ENCODE measurements at places on chromosomes 12 and 14. TPM values are rescaled to one million over a fixed set of nuclear protein-coding genes. Genes with fewer than 3 reads are reported as not detected.

- DNase-seq, result no peak
These were observed 303.3 kb downstream of the DPF3 start for GRCh38 chr14:72590577-72590976.

DNA sequence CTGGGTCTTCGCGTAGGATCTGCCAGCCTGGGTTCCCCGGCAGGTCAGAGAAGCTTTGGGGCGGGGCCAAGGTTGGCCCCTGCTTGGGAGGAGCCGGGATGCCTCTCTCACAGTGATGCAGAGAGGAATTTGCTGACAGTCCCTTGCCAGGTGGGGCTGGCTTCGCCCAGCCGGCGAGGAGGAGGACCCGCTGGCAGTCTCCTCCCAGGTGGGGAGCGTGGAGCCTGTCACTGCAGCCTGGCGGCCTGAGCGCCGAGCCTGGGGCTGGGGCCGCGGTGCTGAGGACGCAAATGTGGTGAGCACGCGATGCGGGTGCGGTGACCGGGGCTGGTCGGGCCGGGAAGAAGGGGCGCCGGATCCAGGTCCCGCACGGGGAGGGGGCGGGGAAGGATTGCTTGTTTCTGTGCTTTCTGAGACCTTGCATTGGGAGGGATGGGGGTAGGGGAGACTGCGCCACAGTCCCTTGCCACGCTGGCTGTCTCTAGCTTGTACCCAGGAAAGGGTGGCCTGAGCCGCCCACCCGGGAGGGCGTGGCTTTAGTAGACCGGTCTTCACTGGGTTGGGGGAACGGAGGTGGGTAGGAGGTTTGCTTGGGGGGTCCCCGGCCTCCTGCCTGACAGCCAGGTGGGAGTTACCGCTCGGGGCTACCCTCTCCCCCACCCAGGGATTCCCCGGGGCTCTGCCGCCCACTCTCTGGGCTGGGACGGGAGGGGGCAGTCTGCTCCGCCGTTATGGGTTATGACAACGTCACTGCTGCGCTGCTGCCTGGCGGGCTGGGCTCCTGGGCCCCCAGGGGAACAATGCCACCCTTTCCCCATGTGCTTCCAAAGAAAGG lies at the start of gene TMEM63C:
Gene TMEM63C (plus strand): TSS at position 196 of the 835 bp plus-strand sequence. CDS start 37,016 bp downstream, outside the sequence.
- no peak for DNase-seq

DNA sequence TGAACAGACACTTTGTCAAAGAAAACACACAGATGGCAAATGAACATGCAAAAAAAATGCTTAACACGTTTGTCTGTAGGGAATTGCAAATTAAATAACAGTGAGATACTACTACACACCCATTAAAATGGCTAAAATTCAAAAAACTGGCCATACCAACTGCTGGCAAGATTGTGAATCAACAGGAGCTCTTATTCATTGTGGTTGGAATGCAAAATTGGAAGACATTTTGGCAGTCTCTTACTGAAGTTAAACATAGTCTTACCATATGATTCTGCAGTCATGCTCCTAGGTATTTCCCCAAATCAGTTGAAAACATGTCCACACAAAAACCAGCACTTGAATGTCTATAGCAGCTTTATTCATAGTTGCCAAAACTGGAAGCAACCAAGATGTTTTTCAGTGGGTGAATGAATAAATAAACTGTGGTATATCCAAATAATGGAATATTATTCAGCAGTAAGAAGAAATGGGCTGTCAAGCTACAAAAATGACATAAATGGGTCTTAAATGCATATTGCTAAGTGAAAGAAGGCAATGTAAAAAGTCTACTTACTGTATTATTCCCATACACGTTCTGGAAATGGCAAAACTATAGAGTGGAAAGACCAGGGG lies 91.4 kb downstream of the PLEKHA5 start:
- no peak for DNase-seq

GRCh38 chr14:106308839-106309389 lies 782.5 kb downstream of the TMEM121 start:
- DNase-seq, result no peak

DNA sequence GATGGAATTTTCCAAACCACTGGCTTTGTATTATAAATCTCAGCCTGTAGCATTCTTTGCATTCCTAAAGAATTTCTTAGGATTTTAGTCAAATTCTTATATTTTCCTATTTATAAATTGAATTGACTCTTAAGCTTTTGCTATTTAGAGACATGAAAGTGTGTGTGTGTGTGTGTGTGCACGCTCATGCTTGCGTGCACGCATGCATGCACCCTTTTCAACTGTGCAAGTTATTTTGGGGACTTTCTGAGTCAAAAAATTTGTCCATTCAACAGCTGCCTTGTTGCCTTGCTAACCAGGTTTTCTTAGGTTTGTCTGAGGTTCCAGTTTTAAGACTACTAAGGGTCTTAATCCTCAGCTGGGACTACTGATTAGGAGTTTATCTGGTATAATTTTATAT lies 42.6 kb downstream of the GPATCH2L start:
- DNase-seq, result no peak

- no peak for DNase-seq
These were observed 27.6 kb upstream of the NUDT14 start for GRCh38 chr14:105208738-105209075.

DNA sequence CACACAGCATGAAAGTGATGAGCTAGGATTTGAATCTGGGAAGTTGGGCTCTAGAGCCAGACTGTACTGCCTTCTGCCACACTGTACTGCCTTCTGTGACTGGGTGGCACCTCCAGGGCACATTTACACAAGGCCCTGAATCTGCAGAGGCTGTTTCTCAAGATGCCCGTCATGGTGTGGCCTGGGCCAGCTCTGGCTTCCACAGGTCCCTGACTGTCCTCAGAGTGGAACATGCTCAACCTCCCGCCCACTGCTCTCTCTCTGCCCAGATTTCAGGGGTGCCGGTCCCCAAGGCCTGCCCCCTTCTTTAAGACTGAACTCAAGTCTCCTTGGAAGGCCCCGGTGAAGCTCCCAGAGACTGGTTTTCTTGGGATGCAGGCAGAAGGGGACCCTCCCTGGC lies 50.2 kb downstream of the C14orf132 start:
- no peak for DNase-seq

DNA sequence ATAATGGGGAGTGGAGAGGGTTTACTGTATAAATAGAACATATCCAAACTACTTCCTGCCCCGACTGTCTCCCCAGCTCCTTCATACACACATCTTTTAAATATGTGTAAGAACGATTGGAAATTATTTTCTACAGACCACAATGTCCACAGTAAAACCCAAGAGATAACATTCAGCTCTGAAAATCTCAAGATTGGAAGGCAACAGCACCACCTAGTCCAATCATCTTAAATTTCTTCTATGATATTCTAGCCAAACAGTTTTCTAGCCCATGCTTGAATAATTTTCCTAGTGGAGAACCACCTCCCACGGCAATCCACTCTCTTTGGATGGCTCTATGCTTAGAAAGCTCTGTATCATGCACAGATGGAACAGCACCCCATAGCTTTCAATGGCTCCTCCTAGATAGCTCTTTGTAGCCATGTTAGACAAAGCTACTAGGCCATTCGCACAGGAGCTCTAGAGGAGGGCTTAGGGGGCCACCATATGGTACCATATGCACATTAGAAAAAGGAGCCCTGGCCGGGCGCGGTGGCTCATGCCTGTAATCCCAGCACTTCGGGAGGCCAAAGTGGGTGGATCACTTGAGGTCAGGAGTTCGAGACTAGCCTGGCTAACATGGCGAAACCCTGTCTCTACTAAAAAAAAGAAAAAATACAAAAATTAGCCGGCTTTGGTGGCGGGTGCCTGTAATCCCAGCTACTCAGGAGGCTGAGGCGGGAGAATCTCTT lies 18.1 kb downstream of the VDR start:
- no peak for DNase-seq

GRCh38 chr12:12072064-12072760 lies 1.5 kb downstream of the BCL2L14 start:
- DNase-seq, result no peak

- DNase-seq, result peak; percentile 79
These were observed 128.5 kb upstream of the RGS6 start for GRCh38 chr14:71803539-71804260.

DNA sequence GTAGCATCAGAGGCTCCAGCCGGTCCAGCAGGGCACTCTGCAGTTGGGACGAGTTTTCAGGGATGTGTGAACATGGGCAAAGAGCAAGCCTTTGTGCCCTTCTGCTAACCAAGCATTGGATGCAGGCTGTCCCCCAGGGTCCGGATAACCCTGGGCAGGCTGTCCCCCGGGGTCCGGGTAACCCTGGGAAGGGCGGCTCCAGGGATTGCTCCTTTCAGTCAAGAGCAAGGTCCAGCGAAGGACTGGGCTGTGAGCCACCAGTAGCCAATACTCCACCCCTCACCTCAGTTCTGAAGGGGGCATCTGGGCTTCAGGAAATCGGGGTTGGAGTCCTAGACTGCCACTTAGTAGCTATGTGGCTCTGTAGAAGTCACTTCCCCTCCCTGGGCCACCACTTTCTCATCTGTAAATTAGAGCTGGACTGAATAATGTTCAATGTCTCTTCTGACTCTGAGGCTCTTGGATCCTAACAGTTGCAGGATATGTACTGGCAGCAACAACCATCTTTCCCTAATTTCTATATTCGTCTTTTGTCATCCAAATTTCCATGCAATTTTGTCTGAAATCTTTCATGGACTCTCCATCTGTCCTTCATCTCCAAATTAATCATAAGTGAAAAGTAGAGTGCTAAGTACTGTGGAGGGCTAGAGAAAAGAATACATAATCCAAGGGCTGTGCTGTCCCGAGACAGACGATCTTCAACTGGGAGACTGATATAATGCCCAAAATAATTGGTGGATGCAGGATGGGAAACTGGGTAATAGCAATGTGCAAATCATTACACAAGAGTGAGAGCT lies 137.4 kb upstream of the NTF3 start:
- no peak for DNase-seq

DNA sequence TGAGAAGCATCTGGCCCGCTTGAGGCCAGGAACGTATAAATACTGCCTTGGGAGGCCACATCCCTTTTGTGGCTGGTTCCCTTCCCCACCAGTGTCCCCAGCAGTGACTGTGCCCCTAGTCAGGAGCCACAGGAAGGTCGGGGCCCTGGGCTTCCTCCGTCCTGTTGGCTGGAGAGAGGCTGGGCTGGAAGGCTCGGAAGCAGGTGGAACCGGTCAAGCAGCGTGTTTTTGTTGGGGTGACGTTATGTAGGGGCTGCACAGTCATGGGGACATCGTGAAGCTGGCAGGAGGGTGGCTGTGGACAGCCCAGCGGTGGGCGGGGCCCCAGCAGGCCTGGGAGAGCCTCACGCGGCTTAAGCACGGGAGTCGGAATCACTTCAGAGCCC lies 10.1 kb downstream of the XRCC3 start:
- DNase-seq, result peak; percentile 86

DNA sequence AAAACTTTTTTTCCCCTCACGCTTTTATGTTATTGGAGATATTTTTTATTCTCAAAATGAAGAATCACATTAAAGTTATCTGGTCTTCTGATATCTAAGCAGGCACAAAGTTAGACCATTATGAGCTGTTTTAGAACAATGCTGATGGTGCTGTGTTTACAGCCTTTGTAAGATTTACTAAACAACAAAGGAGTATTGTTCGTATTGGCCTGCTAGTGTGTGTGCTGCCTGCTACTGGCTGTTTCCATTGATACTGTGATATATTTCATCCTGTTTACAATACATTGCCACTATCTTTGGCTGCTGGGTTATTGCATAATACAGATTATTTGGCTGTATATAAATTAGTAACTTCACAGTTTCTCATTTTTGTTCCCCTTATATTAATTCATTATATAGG lies 220.8 kb downstream of the ITPR2 start:
- no peak for DNase-seq

GRCh38 chr12:115273456-115273855 lies 589.5 kb upstream of the TBX3 start:
- DNase-seq, result no peak

GRCh38 chr12:3464561-3464960 lies 26.4 kb upstream of the PRMT8 start:
- no peak for DNase-seq

DNA sequence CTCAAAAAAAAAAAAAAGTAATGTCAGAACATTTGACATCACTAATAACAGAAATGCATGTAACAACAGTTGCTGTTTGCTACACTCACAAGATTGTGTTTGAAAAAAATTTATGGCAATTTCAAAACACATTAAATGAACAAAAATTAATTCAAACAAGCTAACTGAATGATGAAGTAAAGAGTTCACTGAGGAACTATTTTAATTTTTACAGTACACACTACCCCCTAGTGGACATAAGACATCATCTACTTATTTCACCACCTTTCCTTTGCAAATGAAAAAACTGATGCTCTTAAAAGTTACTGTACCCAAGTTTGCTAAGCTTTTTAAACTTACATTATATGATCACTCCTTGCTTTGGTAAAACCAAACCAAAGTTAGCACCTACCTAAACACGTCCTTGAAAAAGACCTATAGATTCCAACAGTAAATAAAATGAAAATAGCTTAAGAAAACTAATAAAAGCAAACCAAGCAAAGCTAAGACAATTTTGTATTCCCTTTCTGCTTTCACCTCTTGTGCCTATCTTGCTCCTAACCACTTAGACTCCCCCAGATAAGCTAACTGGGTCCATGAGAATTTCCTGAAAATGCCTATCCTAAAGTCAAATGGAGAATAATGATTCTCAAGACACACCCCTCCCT lies 22.2 kb downstream of the UBE2N start:
- peak; percentile 76 for DNase-seq

DNA sequence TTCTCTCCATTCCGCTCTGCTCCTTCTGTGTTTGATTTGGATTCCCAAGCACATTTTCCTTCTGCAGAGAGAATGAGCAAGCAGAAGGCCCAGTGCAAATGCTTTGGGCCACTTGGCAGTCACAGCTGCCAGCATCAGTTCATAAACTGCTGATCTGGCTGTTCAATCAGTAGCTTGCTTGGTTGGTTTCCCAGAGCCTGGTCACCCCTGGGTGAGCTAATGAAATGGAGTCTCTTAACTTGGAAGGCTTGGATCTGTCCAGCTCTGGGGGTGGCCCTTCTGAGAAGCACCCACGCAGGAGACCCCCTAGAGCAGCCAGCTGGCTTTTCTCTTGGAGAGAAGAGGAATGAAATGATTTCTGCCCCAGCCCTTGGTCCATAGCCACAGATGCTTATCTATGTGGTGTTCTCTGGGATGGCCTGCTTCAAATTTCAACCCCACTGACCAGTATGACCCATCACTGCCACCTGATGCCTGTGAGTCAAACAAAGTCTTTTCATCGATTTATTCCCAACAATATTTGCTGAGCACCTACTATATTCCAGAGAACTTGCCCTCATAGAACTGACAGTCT lies 30.3 kb downstream of the FAIM2 start:
- DNase-seq, result no peak

- DNase-seq, result no peak
These were observed 59.7 kb downstream of the TBC1D30 start for GRCh38 chr12:64884164-64884542.

Gene KIF5A
- 0.05 TPM for polyA plus RNA-seq

Gene CISTR
- not detected for polyA plus RNA-seq

Gene ABCD2
- polyA plus RNA-seq, result not detected

Gene IKZF4
- 2.5 TPM for polyA plus RNA-seq

Gene TAMALIN
- polyA plus RNA-seq, result 50.0 TPM

Gene MGP
- polyA plus RNA-seq, result 538 TPM

Gene HOMEZ
- polyA plus RNA-seq, result 17.7 TPM

Gene BCL2L14
- polyA plus RNA-seq, result not detected

Gene CD4
- not detected for polyA plus RNA-seq

Gene ASB2
- not detected for polyA plus RNA-seq

Gene B4GALNT3
- polyA plus RNA-seq, result 0.07 TPM

Gene SLCO1B3
- not detected for polyA plus RNA-seq
